GM04504 (cell line): ENCODE measurements at places on chromosomes 1 and 21.

- no peak for DNase-seq
These were observed 98.3 kb downstream of the LYPLAL1 start for GRCh38 chr1:219271818-219272535.

DNA sequence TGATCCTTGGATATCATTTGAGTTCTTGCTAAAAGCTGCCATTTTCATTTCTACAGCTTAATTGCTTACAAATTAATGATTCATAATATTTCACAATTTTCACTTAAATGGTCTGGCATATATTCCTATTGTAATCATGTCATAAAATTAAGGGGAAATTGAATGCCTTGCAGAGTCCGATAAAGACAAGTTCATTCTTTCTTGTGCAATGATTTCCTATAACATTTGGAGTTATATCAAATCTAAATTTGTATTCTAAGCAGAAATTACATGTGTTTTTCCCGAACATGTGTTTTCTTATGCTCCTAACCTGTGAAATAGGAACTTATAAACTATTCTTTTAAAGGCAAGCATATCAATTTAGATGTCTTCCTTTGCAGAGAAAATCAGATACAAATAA, 118.3 kb upstream of the CYYR1 start:
- DNase-seq, result no peak

DNA sequence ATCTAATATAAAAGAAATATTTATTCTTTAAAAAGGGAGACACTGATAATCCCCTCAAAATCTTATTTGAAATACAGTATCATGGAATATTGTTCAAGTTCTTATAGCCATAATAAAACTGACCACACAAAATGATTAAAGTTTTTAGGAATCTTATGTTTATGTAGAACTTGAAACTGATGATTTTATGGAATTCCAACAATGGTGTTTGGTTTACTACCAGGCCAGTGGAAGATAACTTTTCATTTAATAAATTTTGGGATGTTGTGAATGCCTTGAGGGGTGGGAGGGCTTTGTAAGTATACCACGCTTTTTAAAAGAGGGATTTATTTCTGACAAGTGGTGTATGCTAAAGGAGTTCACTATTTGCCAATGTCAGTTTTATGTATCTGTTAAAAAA, 87.7 kb downstream of the RAB3GAP2 start:
- no peak for DNase-seq

GRCh38 chr1:25033828-25034705, 104.0 kb upstream of the RUNX3 start:
- DNase-seq, result no peak

DNA sequence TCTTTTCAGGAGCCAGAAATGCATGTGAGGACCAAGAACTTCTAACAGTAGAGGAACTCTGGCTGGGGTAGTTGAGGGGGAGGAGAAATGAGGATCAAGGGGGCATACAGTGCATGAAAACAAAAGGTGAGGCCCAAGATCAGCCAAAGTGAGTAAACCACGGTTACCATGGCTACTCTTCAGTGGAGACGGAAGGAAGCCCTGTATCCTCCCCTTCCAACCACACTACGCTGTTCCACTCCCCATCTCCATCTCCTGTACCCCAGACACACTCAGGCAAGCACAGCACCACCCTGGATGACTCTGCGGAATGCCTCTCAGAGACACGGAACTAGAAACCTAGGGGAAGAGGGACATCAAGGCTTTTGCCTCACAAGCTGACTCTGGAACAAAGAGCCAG, 157.6 kb upstream of the CAMK1G start:
- DNase-seq, result no peak

DNA sequence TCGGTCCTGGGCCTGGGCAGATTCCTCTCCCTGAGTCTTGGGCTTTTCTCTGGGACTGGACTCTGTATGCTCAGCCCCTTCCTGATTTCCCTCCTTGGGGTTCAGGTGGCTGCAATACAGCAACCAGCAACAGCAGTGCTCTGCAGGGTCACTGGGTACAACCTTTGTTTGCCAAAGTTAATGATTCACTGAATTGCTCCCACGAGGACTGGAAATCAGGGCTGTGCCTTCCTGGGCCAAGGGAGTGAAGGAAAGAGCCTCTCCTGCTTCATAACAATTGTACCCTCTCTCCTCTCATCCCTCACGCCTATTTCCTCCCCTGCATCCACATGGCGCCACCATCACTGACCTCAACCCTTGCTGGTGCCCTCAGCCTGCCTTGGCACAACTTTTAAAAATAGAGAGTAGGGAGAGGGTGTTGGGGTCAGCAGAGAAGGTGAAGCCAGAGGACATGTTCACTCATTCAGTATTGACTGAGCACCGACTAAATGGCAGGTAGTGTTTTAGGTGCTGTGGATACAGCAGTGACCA, 52.8 kb upstream of the GOLT1A start:
- DNase-seq, result no peak

DNA sequence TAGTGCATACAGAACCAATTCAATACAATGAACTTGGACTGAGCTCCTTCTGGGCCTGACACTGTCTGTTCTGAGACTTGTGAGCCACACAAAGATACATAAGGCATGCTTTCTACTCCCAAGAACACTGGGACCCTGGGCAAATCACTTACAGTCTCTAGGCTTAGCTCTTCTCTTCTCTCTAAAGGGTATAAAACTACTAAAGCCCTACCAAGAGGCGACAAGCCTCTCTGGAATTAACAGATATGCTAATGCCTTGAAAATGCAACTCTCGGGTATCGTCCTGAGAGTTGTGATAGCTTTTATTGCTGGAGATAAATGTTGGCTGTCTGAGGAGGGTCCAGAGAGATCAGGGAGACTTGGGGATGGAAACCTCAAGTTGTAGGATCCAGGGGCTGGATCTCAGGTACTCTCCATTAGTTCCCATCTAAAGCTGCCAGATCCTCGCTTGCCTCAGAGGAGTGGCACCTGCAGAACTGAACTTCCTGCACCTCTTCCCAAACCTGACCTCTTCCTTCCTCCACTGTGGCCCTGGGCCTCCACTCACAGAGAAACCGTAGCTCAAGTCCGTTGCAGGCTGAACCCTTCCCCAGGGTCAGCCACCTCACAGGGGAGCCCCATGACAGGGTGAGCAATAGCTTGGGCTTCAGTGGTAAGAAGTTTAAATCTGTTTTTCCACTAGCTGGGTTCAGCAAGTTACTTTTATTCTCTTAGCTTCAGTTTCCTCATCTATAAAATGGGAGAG, 11.5 kb upstream of the CFAP45 start:
- DNase-seq, result no peak

- no peak for DNase-seq
These were observed 14.4 kb upstream of the AKR1A1 start for GRCh38 chr1:45535988-45536766.

- no peak for DNase-seq
These were observed 59.7 kb downstream of the CLIC6 start for GRCh38 chr21:34728479-34728878.

DNA sequence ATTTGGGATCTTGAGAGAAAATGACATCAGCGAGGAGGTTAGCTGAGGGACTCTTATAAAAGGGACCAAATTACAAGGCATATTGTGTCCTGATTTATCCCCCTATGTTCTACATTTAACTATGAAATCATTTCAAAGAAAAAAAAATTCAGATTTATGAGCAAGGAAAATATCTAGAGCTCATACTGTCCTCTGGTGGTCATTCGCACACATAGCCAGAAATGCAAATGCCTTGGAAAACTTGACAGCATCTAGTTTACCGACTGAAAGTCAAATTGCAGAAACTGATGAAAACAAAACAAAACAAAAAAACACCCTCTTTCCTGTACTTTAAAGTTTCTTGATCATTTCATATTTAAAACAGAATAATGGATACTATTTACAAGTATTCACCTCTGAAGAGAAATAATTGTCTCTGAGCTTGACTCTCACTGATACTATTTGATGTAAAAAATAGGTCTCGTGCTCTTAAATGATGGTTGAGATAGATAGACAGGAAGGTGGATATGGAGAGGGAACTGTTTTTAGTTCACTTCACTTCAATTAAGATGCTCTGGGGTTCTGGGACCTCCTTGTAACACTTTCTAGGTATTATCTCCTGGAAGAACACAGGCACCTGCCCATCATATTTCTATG, 253.8 kb downstream of the PCP4 start:
- no peak for DNase-seq

DNA sequence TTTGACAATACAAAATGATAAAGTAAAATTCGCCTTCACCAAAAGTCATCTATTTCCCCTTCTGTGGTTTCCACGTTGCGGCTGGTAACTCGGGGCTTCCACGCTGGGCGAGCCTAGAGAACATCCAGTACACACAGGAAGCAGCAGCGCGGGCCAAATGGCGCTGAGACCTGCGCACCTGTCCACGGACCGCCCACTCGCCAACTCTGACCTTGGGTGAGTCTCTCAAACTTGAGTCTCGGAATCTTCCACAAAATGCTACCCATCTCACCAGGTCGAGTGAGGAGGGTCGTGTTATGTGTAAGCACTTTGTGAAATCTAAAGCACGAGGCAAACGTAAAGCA, 820 bp upstream of the TTF2 start:
- DNase-seq, result no peak

DNA sequence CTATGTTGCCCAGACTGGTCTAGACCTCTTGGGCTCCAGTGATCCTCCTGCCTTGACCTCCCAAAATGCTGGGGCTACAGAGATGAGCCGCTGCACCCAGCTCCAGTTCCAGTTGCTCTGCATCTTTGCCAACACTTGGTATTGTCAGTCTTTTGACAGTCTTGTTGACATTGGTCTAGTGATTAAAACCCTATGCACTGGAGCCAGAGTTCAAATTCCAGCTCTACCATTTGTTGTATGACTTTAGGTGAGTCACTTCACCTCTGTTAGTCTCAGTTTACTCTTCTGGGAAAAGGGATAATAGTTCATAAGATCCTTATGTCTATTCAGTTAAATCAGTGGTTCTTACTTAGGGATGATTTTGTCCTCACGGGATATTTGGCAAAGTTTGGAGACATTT, 32.9 kb upstream of the MED18 start:
- no peak for DNase-seq

- DNase-seq, result no peak
These were observed 53.1 kb upstream of the CD5L start for GRCh38 chr1:157894613-157895165.

DNA sequence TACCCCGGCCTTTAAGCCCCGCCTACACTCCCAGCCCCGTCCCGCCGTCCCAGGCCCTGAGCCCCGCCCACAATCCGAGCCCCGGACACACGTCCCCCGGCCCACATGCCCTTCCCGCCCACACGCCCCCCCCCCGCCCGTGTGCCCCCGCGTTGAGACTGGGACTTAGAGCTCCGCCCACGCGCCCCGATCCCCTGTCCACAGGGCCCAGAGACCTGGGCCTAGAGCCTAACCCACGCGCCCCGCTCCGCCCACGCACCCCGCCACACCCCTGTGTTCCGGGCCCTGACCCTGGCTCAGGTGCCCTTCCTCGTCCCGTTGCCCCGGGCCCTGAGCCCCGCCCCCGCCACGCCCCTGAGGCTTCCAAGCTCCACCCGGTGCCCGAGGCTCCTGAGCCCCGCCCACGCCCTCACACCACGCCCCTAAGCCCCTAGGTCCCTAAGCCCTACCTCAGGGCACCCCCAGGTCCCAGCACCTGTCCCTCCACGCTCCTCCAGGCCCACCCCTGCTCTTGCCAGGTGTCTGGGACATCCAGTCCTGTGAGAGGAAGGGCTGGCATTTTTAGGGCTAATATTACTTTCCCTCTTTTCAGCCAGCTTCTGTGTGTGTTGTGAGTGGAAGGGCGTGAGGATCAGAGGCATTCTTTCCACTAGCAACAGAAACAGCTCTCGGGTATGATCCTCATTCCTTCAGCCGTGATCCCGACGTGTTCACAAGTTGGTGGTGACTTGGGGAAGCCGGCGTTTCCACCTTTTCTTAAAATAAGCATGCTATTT, 552 bp upstream of the GPR157 start:
- no peak for DNase-seq
